ENCODE measurements at places on chromosomes 1 and 21.

- DNase-seq = no peak
Measured at GRCh38 chr21:36489776-36490165, 9.8 kb upstream of the CLDN14 start.

- DNase-seq = no peak
Measured at GRCh38 chr1:43994794-43995790, 3.7 kb downstream of the CCDC24 start.

DNA sequence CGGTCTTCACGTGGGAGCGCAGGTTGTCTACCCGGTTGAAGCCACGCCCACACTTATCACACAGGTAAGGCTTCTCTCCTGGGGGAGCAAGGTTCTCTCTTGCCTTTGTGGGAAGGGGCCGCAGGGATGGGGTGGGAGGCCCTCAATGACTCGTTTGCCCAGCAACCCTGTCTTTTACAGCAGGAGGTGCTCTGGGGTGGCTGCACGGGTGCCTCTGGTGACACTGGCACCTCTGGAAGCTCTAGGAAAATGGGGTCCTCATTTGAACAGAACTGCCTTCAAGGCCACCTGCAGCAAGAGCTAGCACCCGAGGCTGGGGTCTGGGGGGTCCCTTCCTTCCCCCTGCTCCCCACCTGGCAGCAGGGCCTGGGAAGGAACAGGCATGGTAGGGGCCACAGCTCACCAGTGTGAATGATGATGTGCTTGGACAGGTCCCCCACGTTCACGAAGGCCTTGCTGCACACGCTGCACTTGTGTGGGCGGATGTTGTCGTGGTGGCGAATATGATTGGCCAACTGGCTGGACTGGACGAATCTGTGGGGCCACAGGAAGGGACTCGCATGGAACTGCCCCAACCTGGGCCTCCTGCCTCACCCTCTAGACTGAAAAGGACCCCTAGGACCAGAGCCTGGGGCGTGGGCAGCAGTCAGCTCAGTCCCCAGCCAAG lies 33.1 kb downstream of the ZBTB17 start:
- DNase-seq = no peak

GRCh38 chr1:206953626-206954025 lies 7.4 kb upstream of the PIGR start:
- DNase-seq = no peak

DNA sequence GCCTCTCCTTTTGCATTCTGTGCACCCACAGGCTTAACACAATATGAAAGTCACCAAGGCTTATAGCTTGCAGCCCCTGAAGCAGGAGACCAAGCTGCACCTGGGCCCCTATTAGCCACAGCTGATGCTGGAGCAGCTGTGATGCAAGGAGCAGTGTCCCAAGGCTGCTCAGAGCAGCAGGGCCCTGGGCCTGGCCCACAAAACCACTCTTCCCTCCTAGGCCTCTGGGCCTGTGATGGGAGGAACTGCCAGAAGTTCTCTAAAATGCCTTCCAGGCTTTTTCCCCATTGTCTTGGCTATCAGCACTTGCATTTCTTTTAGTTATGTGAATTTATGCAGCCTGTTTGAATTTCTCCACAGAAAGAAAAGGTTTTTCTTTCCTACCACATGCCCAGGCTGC lies 89.5 kb upstream of the KCTD3 start:
- no peak for DNase-seq

GRCh38 chr1:109818271-109818987 lies 54.7 kb upstream of the EPS8L3 start:
- DNase-seq = no peak

DNA sequence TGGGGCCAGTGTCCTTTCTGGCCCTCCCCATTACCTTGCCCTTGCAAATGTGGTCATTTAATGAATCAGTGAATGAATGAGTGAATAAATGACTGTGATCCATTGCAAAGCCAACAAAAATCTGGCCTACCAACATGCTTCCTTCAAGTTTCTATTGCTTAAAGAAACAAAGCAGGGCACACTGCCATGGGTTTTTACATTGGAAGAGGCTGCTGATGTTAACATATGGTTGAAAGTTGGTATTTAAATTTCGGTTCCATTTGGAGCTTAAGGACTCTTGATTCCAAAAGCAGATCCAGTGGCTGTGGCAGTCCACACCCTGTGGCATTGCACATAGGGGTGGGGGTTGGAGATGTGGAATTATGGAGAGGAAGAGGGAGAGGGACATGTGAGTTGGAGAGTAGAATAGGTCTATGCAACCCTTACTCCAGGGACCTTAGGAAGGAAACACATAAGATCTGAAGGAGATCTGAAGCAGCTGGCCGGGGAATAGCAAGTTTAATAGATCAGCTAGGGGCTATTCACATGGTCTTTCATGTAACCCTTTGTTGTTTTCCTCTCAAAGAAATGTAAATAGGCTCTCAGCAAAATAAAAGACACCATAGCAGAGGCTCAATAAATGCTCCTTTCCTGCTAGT lies 7.2 kb downstream of the ABCA4 start:
- DNase-seq = no peak

GRCh38 chr1:147721716-147722115 lies 38.7 kb downstream of the GJA5 start:
- DNase-seq = no peak

DNA sequence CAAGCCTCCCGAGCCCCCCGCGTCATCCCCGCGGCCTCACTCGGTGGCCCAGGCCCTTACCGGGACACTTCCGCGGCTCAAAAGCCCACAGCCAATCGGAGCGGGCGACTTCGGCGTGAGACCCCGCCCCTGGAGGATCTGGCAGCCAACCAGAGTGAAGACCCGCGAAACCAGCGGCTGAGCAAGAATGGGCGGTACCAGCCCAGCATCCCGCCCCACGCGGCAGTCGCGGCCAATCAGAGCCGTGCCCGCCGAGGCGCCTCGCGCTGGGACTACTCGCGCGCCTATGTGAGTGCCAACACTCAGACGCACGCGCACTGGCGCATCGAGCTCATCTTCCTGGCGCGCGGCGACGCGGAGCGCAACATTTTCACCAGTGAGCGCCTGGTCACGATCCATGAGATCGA lies 22.5 kb downstream of the DISP3 start:
- DNase-seq = no peak

- DNase-seq = no peak
Measured at GRCh38 chr1:167166690-167167075, 54.0 kb upstream of the POU2F1 start.

DNA sequence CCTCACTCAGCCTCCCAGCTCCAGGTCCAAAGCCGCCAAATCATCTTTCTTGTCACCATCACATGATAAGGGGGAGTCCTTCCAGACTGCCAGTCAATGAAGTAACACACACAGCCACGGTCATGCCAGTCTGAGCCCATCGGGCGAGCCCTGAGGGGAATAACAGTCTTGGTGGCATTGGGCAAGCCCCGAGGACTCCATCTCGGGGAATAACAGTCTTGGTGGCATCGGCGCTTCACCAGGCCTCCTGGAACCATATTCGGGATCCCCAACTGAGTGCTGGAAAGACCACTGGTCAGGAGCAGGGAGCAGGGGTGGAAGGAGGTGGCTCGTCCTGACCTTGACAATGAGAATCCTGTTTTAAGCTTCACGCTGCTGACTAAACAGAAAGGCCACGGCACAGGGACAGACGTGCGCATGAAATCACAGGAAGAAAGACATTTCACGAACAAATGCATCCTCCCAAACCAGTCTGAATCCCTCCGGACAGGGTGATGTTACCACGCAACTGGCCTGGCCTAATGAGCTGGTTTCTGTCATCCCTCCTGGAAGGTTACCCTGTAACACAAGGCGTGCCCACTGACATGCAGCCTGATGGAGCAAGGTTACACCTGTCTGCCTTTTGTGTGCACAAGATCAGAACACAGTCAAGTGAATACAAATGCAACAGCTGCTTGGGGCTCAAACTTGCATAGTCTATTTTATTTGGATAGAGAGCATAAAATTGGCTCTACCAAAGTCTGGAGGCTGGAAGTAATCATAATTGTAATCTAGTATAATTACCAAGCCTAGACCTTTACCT lies 517.4 kb downstream of the KIF26B start:
- DNase-seq = no peak

DNA sequence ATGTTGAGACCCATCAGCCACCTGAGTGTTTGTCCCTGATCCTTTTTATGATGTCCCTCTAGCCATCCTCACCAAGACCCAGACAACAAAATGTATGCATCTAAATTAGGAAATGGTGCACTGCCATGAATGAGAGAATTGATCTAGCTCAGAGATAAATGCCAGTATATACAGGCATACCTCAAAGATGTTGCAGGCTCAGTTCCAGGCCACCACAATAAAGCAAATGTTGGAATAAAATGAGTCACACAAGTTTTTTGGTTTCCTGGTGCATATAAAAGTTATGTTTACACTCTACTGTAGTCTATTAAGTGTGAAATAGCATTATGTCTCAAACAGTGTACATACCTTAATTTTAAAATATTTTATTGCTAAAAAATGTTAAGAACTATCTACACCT lies 63.9 kb downstream of the CHIA start:
- DNase-seq = no peak

- DNase-seq = no peak
Measured at GRCh38 chr1:27301052-27301422, 20.9 kb upstream of the TMEM222 start.

DNA sequence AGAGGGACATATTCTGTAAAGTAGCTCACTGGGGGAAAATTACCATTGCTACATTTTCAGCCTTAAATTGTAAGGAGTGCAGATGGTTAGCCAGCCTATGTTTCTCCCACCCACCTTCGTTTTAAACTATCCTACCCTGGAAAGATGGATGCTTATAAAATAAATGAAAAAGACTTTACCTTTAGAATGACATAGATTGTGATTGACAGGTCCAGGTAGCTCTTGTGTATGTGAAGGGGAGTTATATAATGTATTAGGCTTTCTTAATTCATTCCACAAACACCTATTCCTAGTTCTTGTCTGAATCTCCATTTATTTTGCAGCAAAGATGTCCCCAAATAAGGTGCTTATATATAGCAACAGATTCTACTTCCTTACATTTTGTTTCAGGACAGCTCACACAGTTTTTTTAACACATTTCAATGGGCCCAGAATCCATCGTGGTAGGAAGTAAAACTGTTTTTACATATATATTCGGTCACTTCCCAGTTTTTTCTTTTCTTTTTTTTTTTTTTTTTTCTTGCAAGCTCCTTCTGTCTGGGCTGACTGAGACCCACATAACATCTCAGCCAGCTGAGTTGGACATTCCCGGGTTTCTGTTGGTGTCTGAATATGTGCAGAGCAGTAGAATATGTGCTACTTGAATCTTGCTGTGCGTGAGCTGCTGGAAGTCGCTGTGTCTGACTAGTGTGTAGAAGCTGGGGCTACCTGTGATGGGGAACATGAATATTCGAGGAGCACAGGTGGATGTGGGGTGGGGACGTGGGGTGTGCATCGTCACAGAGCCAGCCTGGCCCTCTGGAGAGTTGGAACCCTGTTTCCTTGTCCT lies 27.8 kb downstream of the UCK2 start:
- DNase-seq = no peak

GRCh38 chr1:210500831-210501230 lies 172.1 kb downstream of the HHAT start:
- DNase-seq = no peak

GRCh38 chr1:74767490-74767889 lies 34.5 kb downstream of the TYW3 start:
- DNase-seq = no peak

- DNase-seq = no peak
Measured at GRCh38 chr1:168170564-168171508, 7.9 kb upstream of the TIPRL start.

- DNase-seq = no peak
Measured at GRCh38 chr1:204350857-204351573, 8.7 kb downstream of the PLEKHA6 start.

GRCh38 chr1:48196237-48196636 lies 26.3 kb upstream of the SLC5A9 start:
- DNase-seq = no peak

GRCh38 chr1:109292364-109292763 lies 9.4 kb upstream of the PSRC1 start:
- DNase-seq = no peak

DNA sequence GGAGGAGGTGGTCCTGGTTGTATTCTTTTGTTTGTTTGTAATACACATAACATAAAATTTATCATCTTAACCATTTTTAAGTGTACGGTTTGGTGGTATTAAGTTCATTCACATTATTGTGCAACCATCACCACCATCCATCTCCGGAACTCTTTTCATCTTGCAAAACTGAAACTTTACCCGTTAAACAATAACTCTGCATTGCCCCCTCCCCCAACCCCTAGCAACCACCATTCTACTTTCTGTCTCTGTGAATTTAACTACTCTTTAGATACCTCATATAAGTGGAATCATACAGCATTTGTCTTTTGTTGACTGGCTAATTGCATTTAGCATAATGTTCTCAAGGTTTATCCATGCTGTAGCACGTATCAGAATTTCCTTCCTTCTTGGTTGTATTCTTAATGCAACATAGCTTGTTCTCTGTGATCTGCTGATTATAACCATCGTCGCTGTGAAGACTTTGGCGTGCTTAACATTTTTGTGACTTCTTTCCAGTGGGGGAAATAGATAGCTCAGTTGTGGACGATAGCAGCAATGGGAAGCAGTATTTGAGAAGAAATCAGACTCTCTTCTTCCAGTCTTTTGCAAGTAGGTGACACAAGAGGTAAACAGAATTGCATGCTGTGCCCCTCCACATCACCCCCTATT lies 117.5 kb upstream of the HOOK1 start:
- DNase-seq = no peak

GRCh38 chr1:203335503-203335902 lies 15.4 kb downstream of the FMOD start:
- DNase-seq = no peak

DNA sequence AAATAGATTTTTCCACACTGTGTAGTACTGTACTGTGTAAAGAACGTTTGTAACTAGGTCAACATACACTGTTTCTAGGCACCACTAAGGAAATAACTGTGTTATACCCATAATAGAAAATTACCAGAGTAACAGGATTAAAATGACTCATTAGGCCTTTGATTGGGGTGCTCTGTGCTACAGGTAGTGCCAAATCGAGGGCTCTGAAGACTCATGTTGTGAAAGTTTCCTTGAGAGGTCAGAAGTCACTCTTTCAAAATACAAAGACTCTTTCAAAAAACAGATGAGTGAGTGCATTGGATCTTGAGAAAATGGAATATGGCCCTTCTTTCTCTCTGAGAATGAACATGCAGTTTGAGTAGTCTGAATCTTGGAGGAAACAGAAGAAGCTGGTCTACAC lies 143.0 kb downstream of the MRPL39 start:
- no peak for DNase-seq

Data from memory B cell (primary cell).